Esophagus muscularis mucosa (tissue), 4 donors: ENCODE measurements at places on chromosomes 7 and 10. TPM values are rescaled to one million over a fixed set of nuclear protein-coding genes. Genes with fewer than 3 reads are reported as not detected.

The MNX1 gene
- total RNA-seq, result not detected

The LIPA gene
- 27.3 TPM for total RNA-seq

The CASTOR2 gene
- 13.3 TPM for total RNA-seq

The RTKN2 gene
- 0.39 TPM for total RNA-seq

The PDE6C gene
- total RNA-seq, result not detected

The GHRHR gene
- total RNA-seq, result not detected

The SPDYE2B gene
- total RNA-seq, result not detected

The SLC13A1 gene
- not detected for total RNA-seq

The YWHAG gene
- total RNA-seq, result 91.6 TPM

The HTRA1 gene
- total RNA-seq, result 110 TPM

DNA sequence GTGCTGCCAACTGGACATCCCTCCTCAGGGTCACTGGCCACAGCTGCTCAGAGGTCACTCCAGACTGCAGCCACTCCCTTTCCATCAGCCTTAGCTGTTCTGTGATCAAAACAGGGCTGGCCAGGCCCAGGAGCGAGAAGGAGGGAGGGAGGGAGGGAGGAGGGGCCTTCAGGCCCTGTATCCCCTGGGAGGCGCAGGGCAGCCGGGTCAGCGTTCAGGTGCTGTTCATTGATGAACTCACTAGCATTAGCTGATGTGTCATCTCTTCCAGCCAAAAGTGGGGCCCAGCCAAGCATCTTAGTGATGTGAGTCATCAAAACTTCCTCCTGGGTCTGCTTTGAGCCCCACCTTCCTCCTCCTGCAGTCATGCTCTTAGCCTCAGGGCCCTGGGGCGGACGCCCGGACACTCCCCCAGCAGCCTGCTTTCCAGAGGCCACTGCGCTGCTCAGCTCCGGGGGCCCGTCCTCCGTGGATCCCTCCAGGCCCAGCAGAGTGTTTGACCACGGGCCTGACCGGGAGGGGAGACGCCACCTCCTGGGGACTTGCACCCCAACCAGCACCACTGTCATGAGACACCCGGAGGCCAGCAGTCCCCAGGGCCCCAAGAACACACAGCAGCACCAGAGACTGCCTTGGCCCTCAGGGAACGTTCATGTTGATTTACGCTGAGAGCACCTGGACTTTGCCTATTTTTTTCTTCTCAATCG is 149.2 kb downstream of the PRKAG2 start:
- peak; percentile 96 for DNase-seq
- no peaks in the 10 kb centered on the region for H3K36me3 ChIP-seq
- H3K27me3 ChIP-seq, result no peaks in the 10 kb centered on the region
- H3K4me3 ChIP-seq, result no peak overlapping the region
- peaks cover 30% of the 10 kb centered on the region for H3K4me1 ChIP-seq
- H3K27ac ChIP-seq, result peak overlapping the region; percentile 63

DNA sequence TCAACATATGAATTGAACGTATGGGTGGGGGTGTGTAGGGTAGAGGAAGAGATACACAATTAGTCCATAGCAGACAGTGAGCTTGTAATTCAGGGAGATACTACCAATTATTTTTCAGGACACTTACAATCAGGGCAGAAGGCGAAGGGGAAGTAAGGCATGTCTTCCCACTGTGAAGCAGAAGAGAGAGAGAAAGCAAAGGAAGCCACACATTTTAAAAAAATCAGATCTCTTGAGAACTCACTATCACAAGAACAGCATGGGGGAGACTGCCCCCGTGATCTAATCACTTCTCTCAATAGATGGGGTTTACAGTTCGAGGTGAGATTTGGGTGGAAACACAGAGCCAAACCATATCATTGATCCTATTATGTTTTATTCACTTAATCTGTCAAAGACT is 116.4 kb upstream of the RPA3 start:
- H3K27me3 ChIP-seq, result no peaks in the 10 kb centered on the region
- no peaks in the 10 kb centered on the region for H3K4me1 ChIP-seq
- no peak overlapping the region for H3K4me3 ChIP-seq
- H3K27ac ChIP-seq, result no peak overlapping the region
- H3K36me3 ChIP-seq, result no peaks in the 10 kb centered on the region

DNA sequence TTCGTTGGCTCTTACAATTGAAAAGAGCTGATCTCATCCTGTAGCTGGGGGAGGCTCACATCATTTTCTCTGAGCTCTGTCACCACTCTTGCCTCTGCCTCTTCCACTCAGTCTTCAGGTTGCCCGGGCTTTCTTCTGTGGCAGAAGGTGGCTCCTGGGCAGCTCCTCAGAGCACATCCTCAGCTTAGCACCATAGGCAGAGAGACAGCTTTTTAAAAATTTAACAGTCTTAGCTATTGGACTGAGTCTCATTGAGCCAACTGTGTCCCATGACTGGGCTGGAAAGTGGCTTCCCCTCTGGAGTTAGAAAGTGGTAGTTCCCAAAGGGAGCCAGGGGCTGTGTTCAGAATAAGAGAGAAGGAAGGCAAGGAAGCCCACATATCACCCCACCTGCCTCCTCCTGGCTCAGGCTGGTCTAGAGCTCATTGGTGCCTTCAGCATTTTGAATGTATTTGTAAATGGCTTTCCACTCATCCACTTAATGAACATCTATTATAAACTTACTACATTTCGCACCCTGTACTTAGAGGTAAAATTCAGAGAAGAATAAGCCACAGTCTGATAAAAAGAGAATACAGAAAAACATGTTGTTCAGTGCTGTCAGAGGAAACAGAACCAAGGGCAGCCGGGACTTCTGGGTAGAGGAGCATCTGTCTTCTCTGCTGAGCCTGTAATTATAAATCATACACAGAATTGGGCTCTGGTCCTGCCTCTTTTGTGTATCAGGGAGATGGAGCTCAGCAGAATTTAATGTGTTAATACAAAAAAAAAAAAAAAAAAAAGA is 119.3 kb downstream of the WDFY4 start:
- H3K4me3 ChIP-seq, result no peak overlapping the region
- H3K27ac ChIP-seq, result no peak overlapping the region
- DNase-seq, result peak; percentile 57
- no peaks in the 10 kb centered on the region for H3K27me3 ChIP-seq
- H3K36me3 ChIP-seq, result no peaks in the 10 kb centered on the region
- H3K4me1 ChIP-seq, result peaks cover 25% of the 10 kb centered on the region

DNA sequence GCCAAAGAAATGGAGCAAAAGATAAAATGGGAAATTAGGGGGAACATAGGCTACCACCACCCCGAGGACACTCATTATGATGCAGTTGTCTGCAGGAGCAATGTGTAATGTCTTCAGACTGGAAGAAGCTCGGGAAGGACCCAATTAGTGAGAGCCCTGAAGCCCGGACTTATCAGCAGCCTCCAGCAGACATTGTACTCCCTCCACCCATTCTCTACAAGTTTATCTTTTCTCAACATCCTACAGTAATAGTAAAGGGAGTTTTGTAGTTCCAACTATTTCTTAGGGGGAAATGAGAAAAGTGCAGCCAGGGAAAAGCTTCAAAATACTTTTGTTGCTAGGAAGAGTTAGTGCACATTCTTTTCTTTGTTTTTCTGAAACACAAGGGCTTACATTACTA is 657.3 kb upstream of the COBL start:
- no peaks in the 10 kb centered on the region for H3K36me3 ChIP-seq
- no peak overlapping the region for H3K27ac ChIP-seq
- no peak overlapping the region for H3K4me3 ChIP-seq
- DNase-seq, result no peak

GRCh38 chr7:72053292-72053691 is 358.8 kb downstream of the CALN1 start:
- H3K4me1 ChIP-seq, result no peaks in the 10 kb centered on the region
- H3K36me3 ChIP-seq, result no peaks in the 10 kb centered on the region
- H3K27ac ChIP-seq, result no peak overlapping the region
- no peak overlapping the region for H3K4me3 ChIP-seq
- no peaks in the 10 kb centered on the region for H3K27me3 ChIP-seq
- no peak for DNase-seq

DNA sequence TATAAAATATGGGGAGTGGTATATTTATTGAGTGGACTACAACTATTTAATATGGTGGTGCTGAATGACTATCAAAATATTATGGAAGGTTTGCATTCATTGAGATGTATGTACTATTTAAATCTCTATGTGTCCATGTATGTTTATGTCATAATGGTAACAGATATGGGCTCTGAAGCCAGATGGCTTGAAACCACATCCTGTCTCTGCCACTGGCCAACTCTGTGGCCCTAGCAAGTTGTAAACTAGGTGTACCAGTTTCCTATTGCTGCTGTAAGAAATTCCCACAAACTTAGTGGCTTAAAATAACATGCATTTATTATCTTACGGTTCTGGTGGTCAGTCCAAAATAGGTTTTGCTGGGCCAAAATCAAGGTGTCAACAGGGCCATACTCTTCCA is 198.1 kb upstream of the NFE2L3 start:
- no peak overlapping the region for H3K4me3 ChIP-seq
- DNase-seq, result no peak
- H3K4me1 ChIP-seq, result peaks cover 26% of the 10 kb centered on the region
- H3K36me3 ChIP-seq, result no peaks in the 10 kb centered on the region
- H3K27me3 ChIP-seq, result peaks cover 12% of the 10 kb centered on the region
- H3K27ac ChIP-seq, result no peak overlapping the region

GRCh38 chr7:132395361-132395760 is 180.9 kb downstream of the PLXNA4 start:
- H3K27me3 ChIP-seq, result no peaks in the 10 kb centered on the region
- no peak overlapping the region for H3K27ac ChIP-seq
- no peak for DNase-seq
- peaks cover 36% of the 10 kb centered on the region for H3K4me1 ChIP-seq
- no peak overlapping the region for H3K4me3 ChIP-seq

DNA sequence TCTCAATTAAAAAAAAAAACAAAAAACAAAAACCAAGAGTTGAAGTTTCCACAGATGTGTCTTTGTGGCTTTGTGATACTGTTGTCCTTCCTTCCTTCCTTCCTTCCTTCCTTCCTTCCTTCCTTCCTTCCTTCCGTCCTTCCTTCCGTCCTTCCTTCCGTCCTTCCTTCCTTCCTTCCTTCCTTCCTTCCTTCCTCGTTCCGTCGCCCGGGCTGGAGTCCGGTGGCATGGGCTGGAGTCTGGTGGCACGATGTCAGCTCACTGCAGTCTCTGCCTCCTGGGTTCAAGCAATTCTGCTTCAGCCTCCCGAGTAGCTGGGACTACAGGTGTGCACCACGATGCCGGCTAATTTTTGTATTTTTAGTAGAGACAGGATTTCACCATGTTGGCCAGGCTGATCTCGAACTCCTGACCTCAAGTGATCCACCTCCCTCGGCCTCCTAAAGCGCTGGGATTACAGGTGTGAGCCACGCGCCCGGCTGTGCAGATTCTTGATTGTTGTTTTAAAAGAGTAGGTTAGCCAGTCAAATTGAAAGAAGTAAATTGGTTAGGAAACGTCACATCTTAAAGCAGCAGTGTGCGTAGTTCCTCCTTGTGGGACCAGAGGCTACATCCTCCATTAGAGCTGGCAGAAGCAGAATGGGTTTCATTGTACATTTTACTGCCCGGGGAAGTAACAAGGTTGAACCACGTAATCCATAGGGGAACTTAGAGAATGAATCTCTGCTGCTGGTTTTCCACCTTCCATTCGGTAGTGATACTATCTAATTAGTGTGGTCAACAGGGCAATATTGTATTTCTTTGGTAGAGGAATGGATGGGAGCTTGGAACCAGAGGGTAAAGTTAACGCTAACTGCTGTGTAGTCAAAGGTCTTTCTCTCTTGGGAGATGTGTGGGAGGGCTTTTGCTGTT is 20.6 kb downstream of the DNAJB6 start:
- H3K36me3 ChIP-seq, result peaks cover 32% of the 10 kb centered on the region
- no peak for DNase-seq
- H3K27me3 ChIP-seq, result no peaks in the 10 kb centered on the region
- H3K4me1 ChIP-seq, result peaks cover 88% of the 10 kb centered on the region
- H3K4me3 ChIP-seq, result no peak overlapping the region
- H3K27ac ChIP-seq, result no peak overlapping the region

- peaks cover 32% of the 10 kb centered on the region for H3K4me1 ChIP-seq
- H3K4me3 ChIP-seq, result no peak overlapping the region
- H3K27me3 ChIP-seq, result no peaks in the 10 kb centered on the region
- H3K36me3 ChIP-seq, result no peaks in the 10 kb centered on the region
Observed at GRCh38 chr10:102452672-102453340, 1.5 kb upstream of the C10orf95 start.

- H3K4me3 ChIP-seq, result no peak overlapping the region
- no peaks in the 10 kb centered on the region for H3K4me1 ChIP-seq
- DNase-seq, result no peak
- H3K36me3 ChIP-seq, result no peaks in the 10 kb centered on the region
- no peaks in the 10 kb centered on the region for H3K27me3 ChIP-seq
Observed at GRCh38 chr10:61366365-61366764, 86.8 kb downstream of the TMEM26 start.
